ENCODE measurements at places on chromosomes 3 and 15. TPM values are rescaled to one million over a fixed set of nuclear protein-coding genes. Genes with fewer than 3 reads are reported as not detected.
A peak's percentile ranks its signal among the peaks of the same experiment; 100 is the strongest.

DNA sequence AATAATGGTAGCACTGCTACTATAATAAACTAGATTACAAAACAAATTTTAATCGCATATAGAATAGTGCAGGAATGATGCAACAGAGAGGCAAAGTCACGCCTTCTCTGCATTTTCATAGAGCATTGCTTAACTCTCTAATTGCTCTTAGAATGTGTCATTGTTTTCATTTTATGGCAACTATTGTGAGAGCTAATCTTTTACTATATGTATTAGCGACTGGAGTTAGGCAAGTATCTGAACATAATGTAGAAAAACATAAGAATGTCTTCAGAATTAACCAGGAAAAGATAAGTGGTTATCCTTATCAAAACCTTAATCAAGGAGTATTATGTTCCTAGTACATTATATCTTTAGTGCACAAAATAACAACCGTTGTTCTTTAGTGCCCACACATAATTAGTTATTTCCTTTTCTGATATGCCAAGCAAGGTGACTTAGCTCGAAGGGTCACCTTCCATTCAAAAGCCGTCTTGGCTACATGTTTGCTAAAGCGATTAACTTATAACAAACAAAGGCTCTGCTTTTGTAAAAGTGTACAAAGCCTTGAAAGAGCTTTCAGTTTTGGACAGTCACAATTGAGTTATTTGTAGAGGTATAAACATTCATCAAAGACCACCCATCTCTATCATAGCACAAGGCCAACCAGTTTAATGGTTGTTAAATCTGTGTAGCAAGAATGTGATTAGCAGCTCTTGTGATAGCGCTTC is 1328.9 kb downstream of the ROBO2 start:
- no peak for DNase-seq

GRCh38 chr15:100899601-100900000 is 19.6 kb upstream of the LRRK1 start:
- DNase-seq = no peak

DNA sequence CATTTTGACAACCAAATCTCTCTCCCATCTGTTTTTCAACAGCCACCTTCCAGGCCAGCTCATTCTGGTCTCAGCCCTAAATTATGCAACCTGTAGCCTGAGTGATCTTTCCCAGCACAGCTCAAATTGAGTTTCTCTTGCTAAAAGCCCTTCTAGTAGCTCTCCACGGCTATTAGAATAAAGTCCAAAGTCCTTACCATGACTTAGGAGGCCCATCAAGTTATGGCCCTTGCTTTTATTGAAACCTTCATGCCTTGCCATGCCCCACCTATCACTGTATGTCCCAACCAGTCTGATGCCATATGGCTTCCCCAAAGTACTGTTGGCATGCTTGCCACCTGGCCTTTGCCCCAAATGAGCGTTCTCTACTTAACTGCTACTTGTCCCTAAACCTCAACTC is 303.5 kb upstream of the GADL1 start:
- DNase-seq = no peak

GRCh38 chr3:137163241-137163871 is 205.6 kb downstream of the IL20RB start:
- DNase-seq = no peak

DNA sequence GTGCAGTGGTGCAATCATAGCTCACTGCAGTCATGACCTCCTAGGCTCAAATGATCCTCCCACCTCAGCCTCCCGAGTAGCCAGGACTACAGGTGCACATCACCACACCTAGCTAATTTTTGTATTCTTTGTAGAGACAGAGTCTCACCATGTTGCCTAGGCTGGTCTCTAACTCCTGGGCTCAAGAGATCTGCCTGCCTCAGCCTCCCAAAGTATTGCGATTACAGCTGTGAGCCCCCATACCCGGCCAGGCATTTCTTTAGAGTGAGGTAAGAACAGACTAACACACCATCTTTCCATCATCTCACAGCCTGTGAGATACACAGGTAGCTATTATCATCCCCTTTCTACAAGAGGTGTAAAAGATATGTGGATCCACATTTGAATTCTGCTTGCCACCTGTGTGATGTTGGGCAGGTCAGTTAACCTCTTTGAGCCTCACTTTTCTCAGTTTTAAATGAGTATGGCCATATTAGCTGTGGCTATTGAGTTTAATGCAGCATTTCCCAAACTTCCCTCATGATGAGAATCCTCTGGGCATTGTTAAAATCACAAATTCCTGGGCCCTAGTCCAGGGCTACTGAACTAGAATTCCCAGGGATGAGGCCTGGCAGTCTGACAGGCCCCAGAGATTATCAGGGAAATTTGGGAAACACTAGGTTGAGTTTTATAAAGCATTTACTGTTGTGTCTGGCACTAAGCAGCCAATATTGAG is 46.0 kb downstream of the ANP32A start:
- DNase-seq = peak; percentile 53

- DNase-seq = no peak
Measured at GRCh38 chr3:60055765-60056164, 1005.9 kb upstream of the CFAP20DC start.

DNA sequence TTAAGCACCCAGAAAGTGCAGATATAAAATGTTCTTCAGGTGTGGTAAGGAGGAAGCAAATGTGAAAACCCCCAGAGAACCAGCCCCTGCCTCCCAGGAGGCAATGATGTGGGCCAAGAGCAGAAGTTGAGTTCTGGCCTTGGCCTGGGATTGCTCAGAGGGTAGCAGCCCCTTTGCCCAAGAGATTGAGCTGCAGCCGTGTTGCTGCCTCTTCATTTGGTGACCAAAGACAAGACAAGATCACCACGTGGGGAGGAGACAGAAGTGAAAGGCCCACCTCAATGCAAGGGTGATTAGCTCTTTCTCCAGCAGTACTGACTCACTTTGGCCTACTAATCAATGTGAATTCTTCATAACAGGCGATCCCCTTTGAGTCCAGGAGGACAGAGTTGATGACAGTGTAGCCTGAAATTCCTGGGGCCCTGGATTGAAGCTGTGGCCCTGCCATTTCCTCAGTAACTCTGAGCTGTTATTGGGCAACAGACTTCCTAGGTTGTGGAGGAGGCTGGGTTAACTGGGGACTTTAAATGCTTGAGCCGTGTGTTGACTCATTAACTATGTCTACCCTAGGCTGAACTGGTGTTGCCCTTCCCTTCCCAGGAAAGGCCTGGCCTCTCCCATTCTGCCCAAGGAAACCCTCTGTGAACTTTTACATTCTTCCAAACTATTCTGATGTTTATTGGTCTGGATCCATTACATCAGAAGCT is 86.5 kb downstream of the ST6GAL1 start:
- DNase-seq = no peak

- no peak for DNase-seq
Measured at GRCh38 chr15:92733090-92733933, 77.7 kb upstream of the FAM174B start.

DNA sequence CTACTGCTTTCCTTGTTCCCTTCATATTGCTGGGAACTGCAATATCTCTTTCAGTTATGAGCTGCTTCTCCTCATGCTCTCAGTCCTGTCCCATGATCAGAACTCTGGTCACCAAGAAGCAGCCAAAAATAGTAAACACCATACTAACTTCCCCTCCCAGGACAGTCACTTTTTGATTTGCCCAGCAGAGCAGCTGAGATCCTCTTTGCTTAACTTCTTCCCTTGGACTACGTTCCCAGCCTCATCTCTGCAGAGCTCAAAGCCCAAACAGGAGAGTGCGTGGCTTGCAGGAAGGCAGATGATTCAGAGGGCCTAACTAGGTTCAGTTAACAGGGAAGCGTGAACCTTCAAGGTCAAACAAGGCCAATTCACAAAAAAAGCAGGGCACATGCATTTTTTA is 153.2 kb downstream of the CTNNB1 start:
- no peak for DNase-seq

DNA sequence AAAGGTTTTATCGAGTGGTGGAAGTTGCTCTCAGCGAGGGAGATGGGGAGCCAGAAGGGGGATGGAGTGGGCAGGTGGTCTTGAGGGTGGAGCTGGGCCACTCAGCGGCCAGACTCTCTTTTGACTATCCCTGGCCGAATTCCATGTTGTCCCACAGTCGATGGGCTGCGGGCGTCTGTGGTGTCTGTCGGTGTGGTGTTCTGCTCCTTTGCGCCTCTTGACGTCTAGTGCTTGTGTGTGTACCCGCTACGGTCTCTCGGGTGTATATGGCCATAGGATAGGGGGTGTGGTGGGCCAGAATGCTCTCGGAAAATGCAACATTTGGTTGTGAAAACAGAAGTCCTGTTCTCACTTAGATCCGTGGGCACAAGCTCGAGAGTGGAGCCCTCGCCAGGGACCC is 297.0 kb downstream of the CGGBP1 start:
- DNase-seq = no peak

GRCh38 chr15:56981160-56981559 is 62.7 kb downstream of the TCF12 start:
- DNase-seq = no peak

DNA sequence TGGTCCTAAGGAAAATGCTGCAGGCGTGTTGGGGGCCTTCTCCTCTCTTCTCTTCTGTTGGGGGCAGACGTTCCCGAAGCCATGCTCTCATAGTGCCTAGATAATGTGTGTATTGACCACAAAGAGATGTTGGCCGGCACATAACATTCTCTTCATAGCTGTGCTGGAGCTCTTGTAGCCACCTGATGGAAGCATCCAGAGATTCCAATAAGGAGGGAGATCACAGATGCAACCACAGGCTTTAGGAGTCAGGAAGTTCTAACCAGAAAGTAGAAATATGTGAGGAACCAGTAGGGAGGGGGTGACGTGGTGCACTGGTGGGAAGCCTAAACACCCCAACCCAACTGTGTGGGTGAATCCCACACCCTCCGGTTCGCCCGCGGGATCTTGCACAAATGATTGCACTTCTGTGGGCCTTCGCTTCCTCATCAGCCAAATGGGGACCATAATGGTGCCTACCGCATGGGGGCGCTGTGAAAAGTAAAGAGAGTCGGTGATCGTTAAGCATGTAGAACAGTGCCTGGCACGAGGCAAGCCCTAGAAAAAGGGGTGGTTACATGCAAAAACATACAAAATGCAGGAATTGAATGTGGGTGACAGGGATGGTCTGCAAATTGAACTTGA is 87.8 kb downstream of the TOP2B start:
- no peak for DNase-seq

DNA sequence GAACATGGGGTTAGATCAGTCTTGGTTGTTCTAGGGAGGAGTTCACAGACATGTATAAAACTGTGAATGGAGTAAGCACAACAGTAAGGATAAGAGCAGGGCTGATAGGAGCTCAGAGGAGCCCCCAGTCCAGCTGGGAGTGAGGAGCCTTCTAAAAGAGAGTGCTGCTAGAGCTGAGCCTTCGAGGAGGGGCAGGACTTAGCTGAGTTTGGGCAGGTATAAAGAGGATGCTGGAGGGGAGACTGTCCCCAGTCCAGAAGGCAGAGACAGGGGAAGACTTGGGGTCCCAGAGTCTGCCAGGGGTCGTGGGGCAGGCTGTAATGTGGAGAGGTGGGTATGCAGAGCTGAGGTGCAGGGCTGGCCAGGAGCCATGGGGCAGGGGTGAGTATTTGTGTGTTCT is 12.1 kb downstream of the CAND2 start:
- DNase-seq = no peak

DNA sequence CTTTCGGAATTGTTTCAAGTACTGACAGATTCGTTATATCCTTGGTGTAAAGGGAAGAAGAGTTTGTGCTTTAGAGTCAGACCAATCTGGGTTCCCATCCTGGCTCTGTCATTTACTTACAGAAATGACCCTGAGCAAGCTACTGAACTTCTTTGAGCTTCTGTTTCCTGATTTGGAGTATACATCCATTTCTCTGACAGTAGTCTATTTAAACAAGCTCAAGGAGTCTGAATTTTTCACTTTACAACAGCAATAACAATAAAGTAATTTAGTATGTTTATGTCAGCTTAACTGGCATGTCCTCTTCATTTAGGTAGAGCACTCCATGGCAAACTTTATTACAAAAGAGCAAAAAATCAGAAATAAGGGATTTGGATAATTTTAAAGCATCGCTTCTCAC is 27.8 kb downstream of the FAM98B start:
- DNase-seq = no peak

- DNase-seq = no peak
Measured at GRCh38 chr3:127784865-127785710, 37.2 kb downstream of the MGLL start.

- no peak for DNase-seq
Measured at GRCh38 chr3:188309437-188310269, 155.7 kb downstream of the LPP start.

GRCh38 chr3:156632601-156633000 is 41.8 kb upstream of the TIPARP start:
- DNase-seq = no peak

DNA sequence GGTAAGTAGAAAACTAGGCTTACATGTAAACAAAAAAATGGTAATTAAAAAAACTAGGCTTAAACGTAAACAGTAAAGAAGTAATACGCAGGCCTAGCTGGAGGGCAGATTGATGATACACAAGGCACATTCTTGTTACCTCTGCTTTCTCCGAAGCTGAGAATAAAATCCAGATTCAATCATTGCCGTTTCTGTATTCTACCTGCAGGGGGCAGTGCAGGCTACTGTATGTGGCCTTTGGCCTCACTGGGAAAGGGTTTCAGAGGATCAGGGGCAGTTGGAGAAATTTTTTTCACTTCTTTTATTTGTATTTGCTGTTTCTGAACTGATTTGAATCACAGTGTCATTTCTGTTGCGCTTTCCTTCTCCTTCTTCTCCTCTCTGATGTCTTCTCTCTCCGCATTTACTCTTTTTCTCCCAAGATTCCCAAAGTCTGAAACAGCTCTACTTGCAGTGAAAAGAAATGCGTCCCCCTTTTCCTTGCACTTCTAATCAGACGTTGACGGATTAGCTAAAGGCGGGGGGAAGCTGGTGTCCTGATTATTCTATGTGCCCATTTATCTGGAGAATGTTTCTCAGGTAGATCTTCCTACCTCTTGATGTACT is 67.1 kb upstream of the MCTP2 start:
- peak; percentile 43 for DNase-seq

Gene GOLGA8M
- 5.9 TPM for total RNA-seq

Gene OR5K2
- total RNA-seq = not detected

Gene LRRC49
- total RNA-seq = 9.0 TPM

Gene ARHGAP31
- 44.8 TPM for total RNA-seq

Gene MINAR1
- total RNA-seq = 0.60 TPM

Gene CCDC12
- total RNA-seq = 55.3 TPM

Gene AMT
- 7.0 TPM for total RNA-seq
